ENCODE measurements at places on chromosomes 1 and 21. TPM values are rescaled to one million over a fixed set of nuclear protein-coding genes. Genes with fewer than 3 reads are reported as not detected.

- no peak for DNase-seq
These were observed 131.2 kb downstream of the CDC7 start for GRCh38 chr1:91631718-91632330.

DNA sequence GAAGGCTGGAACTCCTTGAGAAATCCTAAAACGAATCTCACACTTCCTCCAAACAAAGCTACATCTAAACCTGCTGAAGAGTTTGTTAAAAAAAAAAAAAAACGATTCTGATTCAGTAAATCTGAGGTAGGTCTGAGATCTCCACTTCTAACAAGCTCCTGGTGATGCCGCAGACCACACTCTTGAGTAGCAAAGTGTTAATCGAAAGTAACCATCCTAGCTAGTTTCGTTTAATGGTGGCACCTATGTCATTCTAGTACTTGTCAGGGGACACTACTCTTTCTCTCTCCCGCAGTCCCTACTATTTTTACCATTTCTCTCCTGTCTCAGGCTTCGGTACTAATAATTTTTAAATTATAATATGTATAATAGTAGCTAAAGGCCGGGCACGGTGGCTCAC lies 2.1 kb downstream of the CLCC1 start:
- no peak for DNase-seq

The SERINC2 gene
- total RNA-seq = 38.6 TPM

The TCHH gene
- total RNA-seq = not detected

Measured in renal cortical epithelial cell (primary cell).